ENCODE measurements at places on chromosomes 1 and 21.

- no peak for DNase-seq
Measured at GRCh38 chr1:85397490-85398032, 67.4 kb downstream of the DDAH1 start.

- no peak for DNase-seq
Measured at GRCh38 chr1:30853350-30853749, 55.2 kb downstream of the SDC3 start.

DNA sequence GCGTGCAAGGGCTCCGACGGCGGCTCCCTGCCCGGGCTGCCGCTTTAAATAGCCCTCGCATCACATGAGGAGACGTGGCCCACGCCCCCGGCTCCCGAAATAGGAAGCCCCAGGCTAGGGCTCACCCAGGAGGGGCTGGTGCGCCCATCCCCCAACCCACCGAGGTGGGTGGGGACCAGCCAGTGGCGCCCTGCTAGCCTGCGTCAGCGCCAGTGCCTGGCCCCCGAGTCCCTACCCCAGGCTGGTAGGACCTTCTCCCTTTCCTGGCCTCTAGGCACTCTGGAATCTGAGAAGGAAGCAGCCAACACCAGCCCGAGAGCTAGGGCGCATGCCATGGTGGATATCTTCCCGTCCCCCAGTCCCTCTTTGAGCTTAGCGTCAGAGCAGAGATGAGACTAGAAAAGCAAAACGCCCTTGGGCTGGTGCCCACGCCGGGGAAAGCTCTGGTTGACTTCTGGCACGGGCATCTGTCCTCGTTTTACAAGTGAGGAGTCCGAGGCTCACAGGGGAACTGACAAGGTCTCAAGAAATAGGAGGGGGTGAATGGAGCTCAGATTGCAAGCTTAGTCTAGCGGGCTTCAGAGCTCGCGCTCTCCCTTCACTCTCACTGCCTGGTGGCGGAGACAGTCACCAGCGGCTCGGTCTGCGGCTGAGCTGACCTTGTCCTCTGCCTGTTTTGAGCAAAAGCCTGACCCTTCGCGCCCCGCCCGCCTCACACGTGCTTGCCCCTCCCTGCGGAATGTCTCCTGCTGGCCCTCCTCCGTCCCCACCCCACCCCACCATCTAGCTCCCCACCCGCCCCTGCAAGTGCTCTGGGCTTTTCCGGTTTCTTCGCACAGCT, at the start of gene FABP3:
Gene FABP3 (minus strand): TSS at position 21 of the 841 bp plus-strand sequence. CDS start 62 bp downstream, outside the sequence.
- DNase-seq = peak; percentile 38

DNA sequence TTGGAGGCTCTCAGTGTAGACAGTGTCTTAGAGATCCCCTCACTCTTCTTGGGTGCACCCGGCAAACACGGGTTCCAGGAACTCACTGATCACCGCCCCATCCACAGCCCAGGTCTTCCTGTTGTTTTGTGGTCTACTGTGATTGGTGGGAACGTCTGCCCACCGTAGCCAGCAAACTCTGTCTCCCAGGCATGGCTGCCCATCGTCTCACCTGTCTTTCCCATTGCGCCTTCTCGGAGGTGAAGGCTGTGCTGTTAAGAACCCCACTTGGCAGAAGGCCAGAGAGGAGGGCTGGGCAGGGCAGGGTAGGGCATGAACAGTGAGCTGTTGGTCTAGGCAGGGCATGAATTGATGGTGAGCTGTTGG, 14.1 kb upstream of the KCNA2 start:
- no peak for DNase-seq

- no peak for DNase-seq
Measured at GRCh38 chr21:36337099-36337509, 17.1 kb downstream of the MORC3 start.

DNA sequence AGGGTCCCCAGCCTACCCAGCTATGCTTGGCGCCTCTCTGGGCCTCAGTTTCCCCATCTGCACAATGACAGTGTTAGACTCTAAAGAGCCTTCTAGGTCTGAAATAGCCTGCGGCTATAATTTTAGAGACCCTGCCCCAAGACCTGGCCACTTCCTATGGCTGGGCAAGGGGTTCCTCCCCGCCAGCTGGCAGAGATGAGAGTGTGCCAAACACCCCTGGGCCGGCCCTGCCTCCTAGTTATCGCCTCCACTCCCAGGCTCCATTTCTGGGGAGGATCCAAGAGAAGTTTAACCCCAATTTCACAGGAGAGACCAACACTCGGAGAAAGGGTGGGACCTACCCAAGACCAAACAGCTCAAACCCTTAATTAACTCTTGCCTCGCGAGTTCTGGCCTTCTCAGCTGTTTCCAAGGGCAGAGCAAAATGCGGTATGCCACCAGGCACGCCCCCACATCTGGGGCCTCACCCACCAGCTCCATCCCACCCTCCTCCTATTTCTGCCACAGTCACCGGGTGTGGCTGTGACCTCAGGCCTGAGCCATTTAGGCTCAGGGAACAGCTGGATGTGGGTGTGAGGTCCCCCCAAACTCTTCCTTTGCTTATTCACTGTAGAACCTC, 35.7 kb downstream of the TTC39A start:
- no peak for DNase-seq
